ENCODE measurements at places on chromosomes 1 and 21.

DNA sequence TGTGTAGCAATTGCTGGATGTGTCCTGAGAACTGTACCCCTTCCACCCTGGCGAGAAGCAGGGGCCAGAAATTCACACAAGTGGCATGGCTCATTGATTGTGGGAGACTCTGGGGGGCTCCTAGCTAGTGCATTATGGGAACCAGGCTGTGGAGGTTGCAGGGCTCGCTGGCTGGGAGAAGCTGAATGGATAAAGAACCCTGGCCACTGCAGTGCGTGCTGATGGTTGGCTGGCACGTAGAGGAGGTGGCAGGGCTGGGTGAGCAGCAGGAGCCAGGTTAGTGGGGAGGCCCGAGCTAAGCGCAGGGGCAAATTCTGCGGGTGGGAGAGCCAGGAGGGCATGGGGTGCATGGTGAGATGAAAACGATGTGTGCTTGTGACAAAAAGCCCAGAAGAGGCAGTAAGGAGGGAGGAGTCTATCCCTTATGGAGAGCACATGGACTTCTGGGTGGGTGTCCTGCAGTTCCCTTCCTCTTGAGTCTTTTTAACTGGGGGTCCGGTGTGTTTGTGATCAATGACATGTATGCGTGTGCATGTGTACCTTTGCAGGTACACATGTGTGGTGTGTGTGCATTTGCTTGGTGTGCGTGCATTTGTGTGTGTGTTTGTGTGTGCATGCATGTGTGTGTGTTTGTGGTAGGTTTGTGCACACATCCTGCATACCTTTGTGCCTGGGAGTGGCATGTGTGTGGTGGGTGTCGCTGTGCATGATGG is 3.6 kb downstream of the GUK1 start:
- DNase-seq, result no peak

- no peak for DNase-seq
Measured at GRCh38 chr1:67110352-67110751, 24.4 kb downstream of the C1orf141 start.

DNA sequence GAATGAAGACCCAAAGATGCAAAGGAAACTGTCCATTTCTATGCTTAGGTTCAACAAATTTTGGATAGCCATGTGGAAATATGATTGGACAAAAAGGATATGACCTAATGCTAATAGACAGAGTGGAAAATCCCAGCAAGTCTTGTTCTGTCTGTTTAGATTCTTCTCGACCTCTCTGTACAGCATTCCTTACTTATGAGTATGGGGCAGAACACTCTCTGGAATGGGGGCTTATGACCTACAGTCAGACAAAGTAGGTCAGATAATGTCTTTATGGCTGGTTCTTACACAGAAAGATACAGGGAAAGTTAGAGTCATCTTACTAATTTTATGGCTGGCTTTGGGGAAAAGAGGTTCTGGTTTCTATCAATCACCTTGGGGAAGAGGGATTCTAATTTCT is 2.8 kb downstream of the GCSAML start:
- DNase-seq, result no peak

GRCh38 chr21:37742115-37742514 is 174.1 kb downstream of the KCNJ6 start:
- no peak for DNase-seq

- DNase-seq, result no peak
Measured at GRCh38 chr1:150881331-150882070, 5.1 kb upstream of the ARNT start.

DNA sequence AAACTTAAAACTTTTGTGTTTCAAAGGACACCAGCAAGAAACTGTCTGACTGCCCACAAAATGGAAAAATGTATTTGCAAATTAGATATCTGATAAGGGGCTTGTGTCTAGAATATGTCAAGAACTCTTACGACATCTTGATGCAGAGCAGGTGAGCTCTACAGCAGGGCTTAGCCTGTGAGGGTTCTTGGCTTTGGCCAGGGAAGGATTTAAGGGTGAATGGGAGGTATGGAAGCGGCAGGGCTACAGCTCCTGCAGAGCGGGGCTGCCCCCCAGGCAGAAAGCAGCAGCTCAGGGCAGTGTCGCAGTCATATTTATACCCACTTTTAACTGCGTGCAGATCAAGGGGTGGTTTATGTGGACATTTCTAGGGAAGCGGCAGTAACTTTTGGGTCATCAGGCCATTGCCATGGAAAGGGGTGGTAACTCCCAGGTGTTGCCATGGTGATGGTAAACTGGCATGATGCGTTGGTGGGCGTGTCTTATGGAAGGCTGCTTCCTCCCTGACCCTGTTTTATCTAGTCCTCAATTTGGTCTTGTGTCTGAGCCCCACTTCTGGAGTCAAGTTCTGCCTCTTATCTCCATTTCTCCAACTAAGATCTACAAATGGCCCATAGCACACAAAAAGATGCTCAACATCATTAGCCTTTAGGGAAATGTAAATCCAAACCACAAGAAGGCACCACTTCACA is 23.2 kb downstream of the MORN1 start:
- DNase-seq, result no peak

GRCh38 chr1:151705753-151706463 is 10.7 kb downstream of the CELF3 start:
- DNase-seq, result no peak

DNA sequence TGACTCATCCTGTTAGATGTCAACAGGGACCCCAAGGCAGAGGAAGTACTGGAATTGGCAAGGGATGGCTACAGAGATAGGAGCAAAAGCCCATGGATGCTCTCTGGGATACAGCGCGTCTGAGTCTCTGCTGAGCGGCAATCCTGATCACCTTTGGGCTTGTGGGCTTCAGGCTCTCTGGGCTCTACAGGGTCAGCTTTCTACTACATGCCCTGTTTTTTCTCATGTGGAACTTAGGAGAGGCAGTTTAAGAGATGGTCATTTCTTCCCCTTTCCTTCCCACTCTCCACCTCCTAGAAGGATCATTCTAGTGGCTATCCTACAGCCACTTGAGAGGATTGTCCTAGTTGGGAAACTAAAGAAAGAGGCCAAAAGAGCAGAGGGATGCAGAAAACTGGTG is 1.3 kb downstream of the LINGO4 start:
- DNase-seq, result no peak

GRCh38 chr1:202965422-202965821 is 1.6 kb downstream of the CYB5R1 start:
- DNase-seq, result no peak

DNA sequence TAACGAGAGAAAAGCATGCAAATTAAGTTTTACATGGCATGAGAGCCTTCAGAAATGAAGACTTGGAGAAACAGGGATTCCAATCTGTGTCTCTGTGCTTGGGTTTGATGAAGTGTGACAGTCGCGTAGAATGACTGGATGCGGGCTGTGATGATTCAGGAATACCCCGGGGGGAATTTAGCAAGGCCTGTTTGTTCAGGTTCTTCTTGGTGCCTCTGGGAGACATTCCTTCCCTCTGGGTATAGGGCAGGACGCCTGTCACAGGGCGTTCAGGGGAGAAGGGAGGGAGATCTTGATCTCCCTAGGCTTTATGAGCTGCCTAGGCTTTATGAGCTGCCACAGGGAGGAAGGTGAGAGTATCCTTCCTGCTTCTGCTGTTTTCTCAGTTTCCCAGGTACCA is 36.6 kb downstream of the DOP1B start:
- DNase-seq, result no peak

DNA sequence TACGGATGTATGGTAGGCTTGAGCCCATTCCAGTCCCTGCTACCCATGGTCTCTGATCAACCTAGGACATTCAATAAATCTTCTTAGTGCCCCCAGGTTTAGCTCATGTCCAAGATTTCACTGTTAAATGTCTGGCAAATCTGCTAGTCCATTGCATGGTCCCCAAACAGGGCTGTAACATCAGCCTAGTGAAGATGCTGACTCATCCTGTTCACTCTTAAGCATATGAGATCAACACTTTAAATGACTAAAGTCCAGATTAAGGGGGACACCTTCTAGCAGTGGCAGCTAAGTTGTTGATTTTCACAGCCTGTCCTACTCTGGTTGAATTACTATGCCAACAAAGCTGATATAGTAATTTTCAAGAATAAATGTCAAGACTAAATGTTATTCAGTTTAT is 46.5 kb upstream of the NUF2 start:
- DNase-seq, result no peak

- no peak for DNase-seq
Measured at GRCh38 chr1:153190373-153190772, 12.9 kb upstream of the LELP1 start.

GRCh38 chr1:25795946-25796810 is 3.8 kb upstream of the SELENON start:
- DNase-seq, result peak; percentile 19

- DNase-seq, result no peak
Measured at GRCh38 chr1:247274605-247275256, 18.9 kb downstream of the VN1R5 start.

DNA sequence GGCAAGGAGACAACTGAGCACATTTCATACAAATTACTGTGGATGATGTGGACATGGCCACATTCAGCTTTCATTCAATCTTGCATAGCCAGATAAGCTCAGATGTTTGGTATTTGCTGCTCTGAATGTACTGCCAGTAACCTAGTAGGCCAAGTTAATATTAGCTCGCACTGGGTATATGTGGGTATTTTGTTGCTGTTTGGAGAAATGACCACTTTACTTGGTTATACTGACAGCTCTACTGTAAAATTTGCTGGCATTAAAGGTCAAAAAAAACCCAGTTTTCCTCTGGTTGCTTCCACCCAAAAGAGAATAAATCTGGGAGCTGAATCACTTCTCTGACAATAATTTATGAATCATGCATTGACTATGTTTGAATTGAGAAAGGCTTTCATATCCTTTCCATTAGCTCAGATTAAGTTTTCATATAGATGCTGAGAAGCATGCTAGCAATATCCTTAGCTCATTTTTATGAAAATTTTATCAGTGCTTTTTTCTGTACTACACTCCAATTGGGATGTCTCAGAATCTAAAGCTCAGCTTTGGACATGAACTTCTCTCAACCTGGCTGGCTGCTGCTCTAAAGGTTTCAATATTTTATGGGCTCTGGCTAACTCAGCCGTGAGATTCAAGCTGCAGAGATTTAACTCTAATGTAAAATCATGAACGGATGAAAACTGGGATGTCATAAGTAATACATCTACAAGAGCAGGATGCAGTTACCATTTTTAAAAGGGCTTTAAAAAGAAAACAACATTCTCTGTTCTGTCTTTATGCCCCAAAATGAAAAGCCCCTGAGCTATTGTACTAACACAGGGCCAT is 330.0 kb downstream of the BARHL2 start:
- no peak for DNase-seq

GRCh38 chr1:111538343-111539025 is 35.1 kb upstream of the ADORA3 start:
- DNase-seq, result no peak

DNA sequence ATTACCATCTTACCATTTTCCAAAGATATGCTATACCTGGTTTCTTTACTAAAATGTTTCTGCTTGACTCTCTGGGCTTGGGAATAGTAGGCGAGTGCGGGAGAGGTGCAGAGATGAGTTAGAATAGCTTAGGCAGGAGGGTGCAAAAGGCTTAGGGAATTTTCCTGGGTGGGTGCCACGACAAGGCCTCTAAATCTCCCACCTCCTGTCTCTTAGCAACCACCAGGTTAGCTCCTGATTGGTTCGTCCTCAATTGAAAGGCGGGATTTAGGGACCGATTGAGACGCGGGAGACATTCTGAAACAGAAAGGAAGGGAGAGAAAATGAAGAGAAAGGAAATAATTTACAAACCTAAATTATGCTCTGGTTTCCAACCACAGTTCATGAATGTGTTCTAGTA is 3.1 kb downstream of the ACKR1 start:
- DNase-seq, result no peak
